Activated gamma-delta T cell (primary cell): ENCODE measurements at places on chromosomes 3 and 15.

DNA sequence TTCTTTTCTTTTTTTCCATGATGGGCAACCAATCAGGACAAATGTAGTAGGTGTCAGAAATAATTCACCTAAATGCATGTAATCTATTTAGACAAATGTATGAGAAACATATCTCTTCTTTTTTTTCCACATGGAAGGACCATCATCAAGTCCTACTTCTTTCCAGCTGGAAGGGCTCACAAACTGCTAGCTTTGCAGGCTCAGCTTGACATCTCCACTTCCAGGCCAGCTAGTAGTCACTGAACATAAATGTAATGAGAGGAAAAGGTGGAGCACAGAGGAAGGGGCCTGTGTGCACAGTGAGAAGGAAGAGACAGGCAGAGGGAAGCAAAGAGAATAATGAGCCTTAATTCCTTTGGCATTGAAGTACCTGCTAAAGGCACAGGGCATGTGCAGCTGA, 504.9 kb downstream of the MCTP2 start:
- DNase-seq, result no peak

DNA sequence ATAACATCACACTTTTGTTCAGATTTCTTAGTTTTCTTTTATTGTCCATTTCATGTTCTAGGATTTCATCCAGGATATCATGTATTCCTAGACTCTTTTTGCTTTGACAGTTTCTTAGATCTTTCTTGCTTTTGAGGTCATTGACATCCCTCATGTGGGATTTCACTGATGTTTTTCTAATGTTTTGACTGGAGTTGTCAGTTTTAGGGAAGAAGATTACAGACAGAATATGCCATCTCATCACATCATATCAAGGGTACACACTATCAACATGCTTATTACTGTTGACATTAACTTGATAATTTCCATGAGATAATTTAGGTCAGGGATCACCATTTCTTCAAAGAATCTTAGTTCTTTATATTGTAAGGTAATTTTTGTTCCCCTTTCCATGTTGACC, 101.7 kb downstream of the NPAP1 start:
- no peak for DNase-seq

- no peak for DNase-seq
Observed at GRCh38 chr3:48684480-48685143, 1.1 kb downstream of the NCKIPSD start.

GRCh38 chr15:67833710-67834511, 5.9 kb downstream of the RNU6-1 start:
- no peak for DNase-seq

DNA sequence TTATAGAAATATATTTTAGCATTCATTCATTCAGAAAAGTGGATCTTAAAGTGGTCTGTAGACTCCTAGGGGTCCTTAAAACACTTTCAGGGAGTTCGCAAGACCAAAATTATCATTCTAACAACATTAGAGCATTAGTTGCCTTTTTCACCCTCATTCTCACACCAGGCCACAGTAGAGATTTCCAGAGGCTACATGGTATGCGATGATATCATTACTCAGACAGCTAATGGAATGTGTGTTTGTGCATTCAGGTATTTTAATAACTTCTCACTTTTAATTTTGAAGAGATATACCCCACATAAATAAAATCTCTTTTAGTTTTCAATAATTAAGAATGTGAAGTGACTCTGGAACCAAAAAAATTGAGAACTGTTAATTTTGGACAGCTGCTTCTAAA, 206.9 kb downstream of the NSUN3 start:
- no peak for DNase-seq

- DNase-seq, result no peak
Observed at GRCh38 chr3:121488628-121489027, 57.2 kb downstream of the POLQ start.
